ENCODE measurements at places on chromosomes 2 and 18.

DNA sequence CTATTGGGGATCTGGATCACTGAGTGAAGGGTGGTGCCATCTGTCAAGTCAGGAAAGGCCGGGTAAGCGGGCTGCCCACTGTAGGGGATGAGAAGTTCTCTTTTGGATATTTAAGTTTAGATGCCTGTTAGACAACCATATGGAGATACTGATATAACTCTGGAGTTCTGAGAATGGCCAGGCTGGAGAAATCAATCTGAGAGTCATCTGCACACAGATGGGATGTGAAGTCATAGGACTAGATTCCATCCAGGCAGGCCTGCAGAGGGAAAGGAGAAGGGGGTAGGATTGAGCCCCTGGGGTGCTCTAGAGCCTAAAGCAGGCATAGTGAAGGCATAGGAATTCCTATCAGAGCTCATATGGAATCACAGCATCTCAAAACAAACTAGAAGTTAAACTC is 30.1 kb downstream of the SPRED2 start:
- DNase-seq: no peak

GRCh38 chr2:117985092-117985491 is 28.8 kb downstream of the CCDC93 start:
- no peak for DNase-seq

DNA sequence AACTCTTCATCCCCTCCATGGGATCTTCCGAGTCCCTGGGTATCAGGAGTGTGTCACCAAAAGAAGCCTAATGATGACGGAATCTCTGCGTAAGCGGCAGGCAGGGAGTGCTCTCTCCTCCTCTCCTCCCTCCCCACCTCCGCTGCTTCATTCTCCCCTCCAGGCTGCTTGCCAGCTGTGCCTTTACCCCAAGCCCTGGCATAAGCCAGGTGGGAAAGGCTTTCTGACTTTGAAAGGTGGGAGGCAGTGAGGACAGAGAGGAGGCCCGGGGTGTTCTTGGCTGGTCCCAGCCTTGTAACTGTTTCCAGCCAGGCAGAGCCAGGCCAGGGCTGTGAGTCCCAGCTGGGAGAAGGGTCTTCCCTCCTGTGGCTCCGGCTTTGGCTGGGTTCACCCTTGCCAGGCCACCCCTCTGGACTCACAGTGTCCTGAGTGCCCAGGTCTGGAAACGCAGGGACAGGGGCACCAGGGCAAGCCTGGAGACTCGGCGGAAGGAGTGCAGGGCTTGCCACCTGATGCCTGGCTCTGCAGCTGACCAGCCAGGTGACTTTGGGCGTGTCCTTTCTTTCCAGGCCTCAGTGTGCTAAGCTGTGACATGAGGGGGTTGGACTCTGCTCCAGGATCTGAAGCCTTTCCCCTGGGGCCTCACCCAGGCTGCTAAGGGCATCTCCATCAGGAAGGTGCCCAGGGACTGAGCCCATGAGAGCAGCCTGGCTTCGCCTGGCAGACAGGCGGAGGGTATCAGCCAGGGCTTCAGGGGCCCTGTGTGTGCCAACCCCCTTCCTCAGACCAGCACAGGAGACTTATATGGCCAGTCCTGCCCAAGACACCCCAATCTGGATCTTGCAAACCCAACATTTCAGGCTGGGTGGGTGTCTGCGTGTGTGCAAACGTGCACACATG is 32.7 kb upstream of the HPCAL1 start:
- no peak for DNase-seq

- no peak for DNase-seq
Observed at GRCh38 chr2:62406573-62407043, 99.4 kb downstream of the TMEM17 start.

DNA sequence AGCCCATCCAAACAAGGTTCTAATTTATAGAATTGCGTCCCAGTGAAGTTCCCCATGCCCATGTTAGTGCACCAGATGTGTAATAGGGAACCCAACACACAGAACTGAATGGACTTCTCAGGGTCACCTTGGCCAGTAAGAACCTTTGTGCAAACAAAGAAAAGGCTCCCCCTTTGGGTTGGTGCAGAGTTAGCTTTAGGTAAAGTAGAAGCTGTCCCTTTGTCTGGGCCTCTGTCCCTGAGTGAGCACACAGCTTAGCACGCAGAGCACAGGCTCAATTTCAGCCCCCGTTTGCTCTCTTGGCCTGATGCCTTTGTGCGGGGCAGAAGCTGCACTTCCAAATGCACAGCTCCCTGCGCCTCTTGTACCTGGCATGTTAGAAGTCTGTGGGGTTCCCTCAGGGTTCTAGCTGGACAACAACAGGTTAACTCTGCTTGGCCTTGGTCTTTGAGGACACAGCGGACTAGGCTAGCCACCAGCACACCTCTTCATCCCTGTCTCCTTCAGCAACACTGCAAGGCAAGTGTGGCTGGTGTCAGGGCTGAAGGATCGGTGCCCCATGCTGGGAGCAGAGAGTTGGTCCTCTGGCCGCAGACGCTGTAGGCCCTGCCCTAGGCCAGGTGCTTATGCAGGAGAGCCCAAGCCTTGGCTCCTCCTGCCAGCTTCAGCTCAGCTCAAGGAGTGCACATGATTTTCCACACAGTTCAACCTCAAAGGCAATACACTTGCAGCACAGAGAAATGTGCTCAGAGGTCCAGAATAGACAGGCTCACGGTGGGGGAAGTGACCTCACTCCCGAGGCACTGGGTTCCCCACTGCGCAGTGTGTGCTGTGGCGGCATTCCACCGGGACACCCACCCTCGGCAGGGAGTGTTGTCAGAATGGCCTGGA is 73.3 kb upstream of the FOSL2 start:
- no peak for DNase-seq

- DNase-seq: no peak
Observed at GRCh38 chr2:196801674-196802261, 2.3 kb upstream of the GTF3C3 start.
